ENCODE measurements at places on chromosomes 12 and 14.

- DNase-seq: peak; percentile 71
Observed at GRCh38 chr14:64971943-64972791, at the start of gene RAB15. RAB15 (minus strand) TSS chr14:64972336; CDS start chr14:64972076, 260 bp downstream.

GRCh38 chr12:68530965-68531364 lies 79.7 kb upstream of the RAP1B start:
- no peak for DNase-seq

DNA sequence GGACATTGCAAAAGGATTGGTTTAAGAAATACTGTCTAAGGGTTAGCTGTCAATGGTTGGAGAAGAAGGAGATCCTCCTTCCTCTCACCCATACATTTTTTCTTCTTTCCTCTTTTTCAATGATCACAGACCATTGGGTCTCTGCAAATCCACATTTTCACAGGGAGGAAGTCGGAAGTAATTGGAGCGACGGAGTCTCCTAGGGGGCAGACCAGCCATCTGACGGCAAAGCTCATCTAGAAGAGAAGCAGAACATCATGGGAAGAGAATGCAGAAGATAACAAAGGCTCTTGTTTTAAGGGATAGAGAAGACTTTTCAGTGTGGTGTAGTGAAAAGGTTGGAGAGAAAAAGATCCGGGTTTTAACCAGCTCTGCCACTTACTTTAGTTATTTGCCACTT lies 14.7 kb downstream of the MFAP5 start:
- DNase-seq: no peak

DNA sequence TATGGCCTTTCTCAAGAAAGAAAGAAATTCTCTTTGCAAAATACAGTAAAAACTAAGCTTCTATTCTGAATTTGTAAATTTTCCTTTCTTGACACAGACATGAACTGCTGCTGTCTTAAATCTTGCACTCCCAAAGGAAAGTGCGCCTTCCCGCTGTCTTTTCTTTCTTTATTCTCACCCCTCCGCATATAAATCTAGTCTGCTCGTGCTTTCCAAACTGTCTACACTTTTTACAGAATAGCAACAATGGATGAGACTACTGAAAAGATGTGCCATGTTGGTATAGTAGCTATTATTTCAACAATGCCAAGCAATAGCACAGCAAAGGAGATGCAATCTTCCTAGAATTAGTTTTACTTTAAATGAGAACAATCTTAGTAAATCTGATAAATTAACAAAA lies 328.8 kb upstream of the PDE3A start:
- no peak for DNase-seq

DNA sequence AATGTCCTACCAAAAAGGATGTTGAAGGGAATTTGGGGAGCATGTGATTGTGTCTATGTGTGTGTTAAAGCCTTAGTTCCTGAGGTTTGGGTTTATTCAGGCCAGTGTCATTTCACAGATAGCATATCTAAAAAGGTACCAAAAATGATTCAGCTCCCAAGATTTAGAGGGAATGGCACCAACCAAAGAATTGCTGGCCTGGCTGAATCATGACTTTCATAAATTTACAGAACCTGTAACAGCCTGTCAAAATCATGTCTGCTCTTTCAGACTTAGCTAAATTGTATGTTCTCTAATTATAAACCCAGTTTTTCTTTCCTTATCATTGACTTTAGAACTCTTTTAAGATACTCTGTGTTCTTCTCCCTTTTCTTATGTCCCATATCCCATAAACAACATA lies 231.5 kb downstream of the NUBPL start:
- no peak for DNase-seq

GRCh38 chr12:114670291-114670980 lies 13.5 kb downstream of the TBX3 start:
- DNase-seq: no peak

DNA sequence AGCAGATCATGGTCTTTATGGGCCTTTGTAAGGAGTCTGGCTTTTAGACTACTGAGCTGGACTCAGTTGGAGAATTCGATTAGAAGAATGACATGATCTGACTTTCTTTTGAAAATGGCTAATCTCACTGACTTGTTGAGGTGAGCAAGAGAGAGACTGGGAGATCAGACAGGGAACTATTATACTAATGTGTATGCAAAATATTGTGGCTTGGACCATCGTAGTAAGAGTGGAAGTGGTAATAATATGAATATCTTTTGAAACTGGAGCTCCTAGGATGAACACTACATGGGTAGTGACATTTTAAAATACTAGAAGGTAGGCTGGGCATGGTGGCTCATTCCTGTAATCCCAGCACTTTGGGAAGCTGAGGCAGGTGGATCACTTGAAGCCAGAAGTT lies 56.2 kb upstream of the CCT2 start:
- DNase-seq: no peak

- no peak for DNase-seq
Observed at GRCh38 chr12:111244673-111245072, 124.2 kb downstream of the PHETA1 start.

DNA sequence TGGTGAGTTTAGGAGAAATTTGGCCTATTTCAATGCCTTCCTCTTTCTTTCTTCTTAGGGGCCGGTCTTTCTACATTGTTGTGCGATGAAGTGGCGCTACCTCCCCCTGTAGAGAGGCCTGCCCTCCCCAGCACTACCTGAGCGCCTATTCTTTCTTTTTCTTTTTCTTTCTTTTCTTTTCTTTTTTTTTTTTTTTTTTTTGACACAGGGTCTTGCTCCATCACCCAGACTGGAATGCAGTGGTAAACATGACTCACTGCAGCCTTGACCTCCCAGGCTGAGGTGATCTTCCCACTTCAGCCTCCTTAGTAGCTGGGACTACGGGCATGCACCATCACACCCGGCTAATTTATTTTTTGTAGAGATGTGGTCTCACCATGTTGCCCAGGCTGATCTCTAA lies 136.1 kb upstream of the MAX start:
- no peak for DNase-seq

GRCh38 chr14:103739793-103740501 lies 24.3 kb downstream of the ZFYVE21 start:
- DNase-seq: no peak

GRCh38 chr12:16165506-16165905 lies 112.0 kb downstream of the SLC15A5 start:
- no peak for DNase-seq

DNA sequence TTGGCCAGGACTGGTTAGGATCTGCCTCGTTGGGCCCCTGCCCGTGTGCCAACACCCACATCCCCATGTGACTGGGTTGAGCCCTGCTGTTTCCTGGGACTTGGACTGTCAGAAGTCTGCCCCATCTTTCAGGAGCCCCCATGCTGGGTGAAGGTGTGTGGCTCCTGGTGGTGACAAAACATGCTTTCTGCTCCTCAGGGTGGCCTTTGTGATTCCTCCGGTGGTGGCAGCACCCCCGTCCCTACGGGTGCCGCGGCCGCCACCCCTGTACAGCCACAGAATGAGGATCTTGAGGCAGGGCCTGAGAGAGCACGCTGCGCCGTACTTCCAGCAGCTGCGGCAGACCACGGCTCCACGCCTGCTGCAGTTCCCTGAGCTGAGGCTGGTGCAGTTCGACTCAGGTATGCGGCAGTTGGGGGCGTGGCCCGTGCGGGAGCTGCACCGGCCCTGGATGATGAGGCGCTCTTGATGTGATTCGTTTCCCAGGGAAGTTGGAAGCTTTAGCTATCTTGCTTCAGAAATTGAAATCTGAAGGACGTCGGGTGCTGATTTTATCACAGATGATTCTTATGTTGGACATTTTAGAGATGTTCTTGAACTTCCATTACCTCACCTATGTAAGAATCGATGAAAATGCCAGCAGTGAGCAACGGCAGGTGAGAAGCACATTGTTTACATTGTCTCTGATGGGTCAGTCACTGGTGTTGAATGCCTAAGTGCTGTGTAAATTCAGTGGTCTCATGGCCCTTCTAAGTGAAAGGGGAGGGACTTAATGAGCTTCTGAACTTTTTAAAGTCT lies 80.0 kb downstream of the EP400 start:
- DNase-seq: no peak

DNA sequence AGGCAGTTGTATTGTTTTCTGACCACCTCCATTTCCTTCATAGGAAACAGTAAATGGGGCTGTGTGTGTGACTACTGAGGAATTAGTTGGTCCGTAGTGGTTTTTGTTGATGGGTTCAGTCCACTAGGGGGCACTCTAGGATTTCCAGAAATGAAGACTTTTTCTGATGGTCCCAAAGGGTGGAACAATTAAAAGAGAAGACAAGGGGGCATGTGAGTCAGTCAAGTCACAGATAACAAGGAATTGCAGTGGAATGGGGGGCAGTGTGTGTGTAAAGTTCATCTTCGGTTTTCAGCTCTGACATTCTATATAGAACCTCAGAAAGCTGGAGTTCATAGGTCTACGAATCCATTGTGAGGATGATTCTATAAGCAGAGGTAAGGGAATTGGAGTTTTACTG lies 186.6 kb upstream of the OR4E1 start:
- DNase-seq: no peak

- no peak for DNase-seq
Observed at GRCh38 chr12:57430112-57430930, 522 bp downstream of the R3HDM2 start.

DNA sequence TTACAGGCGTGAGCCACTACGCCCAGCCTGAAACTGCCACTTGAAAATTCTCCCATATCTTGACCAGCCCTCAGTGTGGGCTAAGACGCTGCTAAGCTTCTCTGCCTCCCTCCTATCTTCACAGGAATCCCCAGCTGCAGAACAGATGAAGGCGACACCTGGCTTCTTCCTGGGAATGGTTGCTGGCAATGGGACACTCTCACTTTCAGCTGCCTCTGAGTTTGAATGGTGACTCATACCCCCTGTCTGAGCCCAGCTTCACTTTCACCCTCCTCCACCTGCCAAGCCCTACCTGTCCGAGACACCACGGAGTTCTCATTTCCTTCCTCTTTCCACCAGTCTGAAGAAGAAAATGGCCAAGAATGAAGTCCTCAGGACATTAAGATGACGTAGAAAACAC lies 18.3 kb upstream of the VASH1 start:
- no peak for DNase-seq

GRCh38 chr14:100019156-100019744 lies 46.0 kb upstream of the EVL start:
- DNase-seq: no peak

DNA sequence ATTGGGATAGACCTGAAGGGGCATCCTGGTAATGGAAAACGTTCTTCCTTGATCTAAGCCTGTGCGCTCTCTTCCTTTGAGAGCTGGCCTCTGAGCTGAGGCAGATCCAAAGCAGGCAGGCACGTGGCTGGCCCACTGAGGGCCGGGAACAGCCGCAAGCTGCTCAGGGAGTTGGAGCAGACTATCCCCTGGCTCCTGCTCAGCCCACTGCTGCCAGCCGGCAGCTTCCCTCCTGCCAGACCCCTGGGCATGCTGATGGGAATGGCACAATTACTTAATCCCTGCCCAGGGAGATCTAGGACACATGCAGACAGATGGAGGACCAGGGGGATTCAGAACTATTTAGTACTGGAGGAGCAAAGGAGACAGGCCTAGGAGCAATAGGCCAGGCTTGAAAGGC lies 14.4 kb downstream of the NEUROD4 start:
- DNase-seq: no peak

- no peak for DNase-seq
Observed at GRCh38 chr14:103713304-103714062, 1.8 kb downstream of the XRCC3 start.

- no peak for DNase-seq
Observed at GRCh38 chr12:49553512-49554088, 14.3 kb downstream of the MCRS1 start.

DNA sequence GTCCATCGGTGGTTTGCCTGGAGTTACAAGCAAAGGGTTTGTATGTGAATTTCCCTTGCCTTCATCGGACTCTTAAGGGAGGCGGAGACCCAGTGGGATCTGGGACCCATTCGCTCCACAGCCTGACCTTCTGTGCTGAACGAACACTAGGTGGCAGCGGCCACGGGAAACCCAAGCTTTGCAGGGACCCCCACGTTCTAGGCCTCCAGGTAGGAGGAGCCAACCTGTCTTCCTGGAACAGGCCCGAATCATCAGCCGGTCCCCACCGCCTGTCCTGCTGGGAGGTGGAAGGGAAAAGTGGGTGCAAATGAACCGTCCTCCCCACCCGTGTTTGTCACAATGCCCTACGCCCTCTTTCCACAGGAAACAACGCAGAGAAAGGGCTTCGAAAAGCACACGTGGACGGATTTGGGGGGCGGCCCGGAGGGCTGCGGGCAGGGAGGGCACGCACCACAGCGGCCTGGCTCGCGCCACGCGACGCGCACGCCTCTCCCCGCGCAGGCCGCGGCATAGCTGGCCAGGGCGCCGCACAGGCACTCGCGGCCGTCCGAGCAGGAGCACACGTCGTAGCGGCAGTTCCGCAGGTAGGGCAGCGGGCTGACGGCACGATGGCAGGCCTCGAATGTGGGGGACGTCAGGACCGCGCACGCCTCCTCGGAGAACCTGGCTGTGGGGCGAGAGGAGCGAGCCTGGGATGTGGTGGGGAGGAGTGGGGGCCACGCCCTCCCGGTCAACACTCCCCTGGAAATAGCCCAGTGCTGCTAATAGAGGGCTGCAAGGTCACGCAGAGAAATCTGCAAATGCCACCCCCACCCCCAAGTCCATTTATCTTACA lies 67.8 kb downstream of the VWF start:
- DNase-seq: peak; percentile 68

DNA sequence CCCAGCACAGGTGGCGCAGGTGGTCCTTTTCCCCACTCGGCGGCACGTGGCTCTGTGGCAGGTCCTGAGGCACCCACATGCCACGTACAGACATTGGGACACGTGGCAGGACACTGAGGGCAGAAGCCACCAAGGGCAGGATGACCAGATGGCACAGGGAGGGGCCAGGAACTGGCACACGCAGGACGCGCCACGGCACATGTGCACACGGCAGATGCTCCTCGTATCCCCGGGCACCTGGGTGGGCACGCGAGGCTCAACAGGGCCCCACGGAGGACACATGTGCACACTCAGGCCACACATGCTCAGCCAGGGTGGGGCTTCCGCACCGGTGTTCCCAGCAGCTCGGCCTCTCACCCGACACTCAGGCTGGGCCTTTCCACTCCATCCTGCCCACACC lies 52.0 kb downstream of the FBRSL1 start:
- DNase-seq: no peak

- no peak for DNase-seq
Observed at GRCh38 chr12:66074561-66074960, 56.0 kb downstream of the LLPH start.

GRCh38 chr14:63342371-63342770 lies 23.6 kb upstream of the GPHB5 start:
- no peak for DNase-seq

- no peak for DNase-seq
Observed at GRCh38 chr12:78470354-78471195, 394.0 kb upstream of the SYT1 start.

DNA sequence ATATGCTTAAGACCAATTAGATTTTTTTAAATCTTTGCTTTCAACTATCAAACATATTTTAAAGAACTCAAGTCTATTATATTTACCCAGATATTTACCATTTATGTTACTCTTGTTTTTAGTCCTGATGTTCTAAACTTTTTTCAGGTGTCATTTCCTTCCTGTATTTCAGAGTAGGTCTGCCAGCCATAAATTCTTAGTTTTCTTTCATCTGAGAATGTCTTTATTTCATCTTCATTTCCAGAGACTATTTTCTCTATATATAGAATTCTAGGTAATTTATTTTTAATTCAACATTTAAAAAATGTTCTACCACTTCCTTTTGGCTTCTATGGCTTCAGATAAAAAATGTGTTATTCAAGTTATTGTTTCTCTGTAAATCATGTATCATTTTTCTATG lies 218.2 kb upstream of the AMIGO2 start:
- no peak for DNase-seq

GRCh38 chr14:104805326-104805678 lies 4.4 kb downstream of the ZBTB42 start:
- no peak for DNase-seq

- DNase-seq: no peak
Observed at GRCh38 chr12:65863972-65864371, 39.7 kb downstream of the HMGA2 start.

Data from activated CD8-positive, alpha-beta memory T cell treated with anti-CD3 and anti-CD28 coated beads, Interleukin-2, amount 50 U/mL, for 48 hours (primary cell).